ENCODE measurements at places on chromosomes 5 and 9.
A peak's percentile ranks its signal among the peaks of the same experiment; 100 is the strongest.

GRCh38 chr5:108650997-108651396 is 96.7 kb upstream of the FER start:
- DNase-seq, result peak; percentile 60

DNA sequence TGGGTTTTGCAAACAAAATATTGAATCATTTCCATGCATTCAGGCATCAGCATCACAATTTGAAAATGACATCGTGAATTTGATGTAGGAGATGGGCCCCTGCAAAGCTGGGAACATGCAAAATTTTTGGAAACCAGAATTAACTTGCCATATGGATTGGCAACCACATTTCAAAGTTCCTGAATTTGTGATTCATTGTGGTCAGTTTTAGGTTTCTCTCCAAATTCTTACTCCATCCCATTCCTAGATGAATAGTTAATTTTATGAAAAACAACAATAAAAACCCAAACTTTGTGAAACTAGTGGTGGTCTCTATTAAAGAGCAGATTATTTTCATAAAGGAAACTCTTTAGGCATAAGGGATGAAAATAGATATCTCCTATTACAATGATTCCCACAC is 107.8 kb upstream of the SLIT3 start:
- no peak for DNase-seq

DNA sequence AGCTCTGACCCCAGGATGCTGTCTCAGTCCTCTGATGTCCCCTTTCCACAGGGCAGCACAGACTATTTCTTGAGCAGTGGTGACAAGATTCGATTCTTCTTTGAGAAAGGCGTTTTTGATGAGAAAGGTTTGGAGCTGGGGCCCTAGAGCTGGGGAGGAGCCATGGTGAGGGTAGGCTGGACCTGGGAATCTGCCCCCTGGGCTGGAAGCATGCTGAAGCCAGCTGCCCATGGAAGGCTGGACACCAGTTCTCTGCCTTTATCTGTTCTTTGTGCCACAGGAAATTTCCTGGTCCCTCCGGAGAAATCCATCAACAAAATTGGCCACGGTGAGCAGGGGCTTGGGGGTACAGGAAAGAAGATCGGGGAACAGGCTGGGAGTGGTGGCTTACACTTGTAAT is 12.9 kb downstream of the PHYHD1 start:
- DNase-seq, result no peak

DNA sequence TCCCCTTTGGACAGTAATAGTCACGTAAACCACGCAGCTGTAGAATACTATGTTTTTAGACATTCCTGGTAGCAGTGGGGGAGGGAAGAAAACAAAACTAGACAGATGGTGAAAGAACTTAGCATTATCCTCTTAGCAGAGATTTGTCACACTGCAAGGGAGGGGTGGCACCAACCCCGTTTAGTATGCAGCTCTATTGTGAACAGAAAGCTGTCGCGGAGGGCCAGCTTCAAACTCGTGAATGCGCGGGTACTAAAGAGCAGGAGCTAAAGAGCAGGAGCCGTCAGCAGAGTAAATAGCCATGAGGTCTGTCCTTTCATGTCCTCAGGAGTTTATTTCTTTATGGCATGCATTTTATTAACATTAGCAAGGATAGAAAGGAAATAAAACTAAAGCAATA is 141.9 kb upstream of the SLC12A2 start:
- no peak for DNase-seq

DNA sequence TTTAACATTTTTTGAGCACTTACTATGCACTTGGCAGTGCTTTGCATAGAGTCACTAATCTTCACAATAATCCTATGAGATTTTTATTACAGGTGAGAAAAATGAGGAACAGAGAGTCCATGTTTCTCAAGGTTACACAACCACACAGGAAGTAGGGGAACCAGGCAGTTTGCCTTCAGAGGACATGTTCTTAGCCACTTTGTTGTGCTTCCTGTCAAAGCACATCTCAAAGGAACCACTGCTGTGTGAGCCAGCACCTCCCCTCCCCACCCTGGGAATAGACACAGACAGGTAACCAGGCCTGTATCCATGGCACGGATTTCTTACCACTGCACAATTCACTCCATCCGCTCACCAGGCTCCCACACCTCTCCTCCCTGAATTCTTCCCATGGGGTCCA is 6.3 kb upstream of the DNAJB5 start:
- DNase-seq, result no peak

DNA sequence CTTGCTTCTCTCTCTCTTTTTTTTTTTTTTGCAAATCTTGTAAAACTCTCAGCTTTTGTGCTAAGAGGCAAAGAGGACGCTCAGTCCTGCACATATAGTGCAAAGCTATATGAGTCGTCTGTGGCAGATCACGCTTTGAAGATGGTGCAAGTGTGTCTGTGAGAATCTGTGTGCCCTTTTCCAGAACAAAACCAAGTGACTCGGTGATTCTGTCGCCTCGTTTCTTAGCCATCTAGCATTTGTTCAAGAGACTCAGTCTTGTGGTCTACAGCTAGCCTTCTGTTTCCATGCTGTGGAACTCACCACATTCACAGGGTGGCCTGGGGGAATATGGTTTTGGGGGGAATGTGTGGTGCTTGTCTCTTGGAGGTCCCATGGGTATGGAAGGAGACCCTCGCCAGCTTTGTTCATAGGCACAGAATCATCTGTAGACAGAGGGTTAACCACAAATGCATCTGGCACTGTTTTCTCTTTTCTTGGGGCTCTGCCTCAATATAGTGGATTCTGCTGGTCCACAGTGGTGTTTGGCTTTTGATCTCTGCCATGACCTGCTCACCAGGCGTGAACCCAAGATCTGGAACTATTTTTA is 82.1 kb downstream of the C9orf152 start:
- DNase-seq, result no peak

DNA sequence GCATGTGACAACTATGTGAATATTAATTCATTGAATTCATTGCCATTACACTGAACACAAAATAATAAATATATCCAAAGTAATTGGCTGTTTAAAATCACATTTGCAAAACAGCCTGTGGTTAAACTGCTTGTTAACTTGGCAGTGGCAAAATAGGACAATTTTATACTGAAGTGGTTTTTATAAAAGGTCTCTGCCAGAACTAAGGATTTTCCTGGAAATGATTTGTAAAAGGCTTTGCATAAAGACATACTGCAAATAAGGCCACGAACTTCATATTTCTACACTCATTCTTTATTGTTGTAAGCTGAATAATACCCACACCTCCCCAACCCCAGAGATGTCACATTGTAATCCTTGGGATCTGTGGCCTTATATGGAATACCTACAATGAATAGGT is 370.3 kb upstream of the RGMB start:
- DNase-seq, result no peak

- DNase-seq, result peak; percentile 32
These were observed 369.8 kb downstream of the CSNK1G3 start for GRCh38 chr5:123881759-123882244.

- DNase-seq, result peak; percentile 70
These were observed 21.0 kb upstream of the ALDH1B1 start for GRCh38 chr9:38371495-38371894.

- DNase-seq, result no peak
These were observed 4.7 kb upstream of the PLPP7 start for GRCh38 chr9:131284856-131285255.

DNA sequence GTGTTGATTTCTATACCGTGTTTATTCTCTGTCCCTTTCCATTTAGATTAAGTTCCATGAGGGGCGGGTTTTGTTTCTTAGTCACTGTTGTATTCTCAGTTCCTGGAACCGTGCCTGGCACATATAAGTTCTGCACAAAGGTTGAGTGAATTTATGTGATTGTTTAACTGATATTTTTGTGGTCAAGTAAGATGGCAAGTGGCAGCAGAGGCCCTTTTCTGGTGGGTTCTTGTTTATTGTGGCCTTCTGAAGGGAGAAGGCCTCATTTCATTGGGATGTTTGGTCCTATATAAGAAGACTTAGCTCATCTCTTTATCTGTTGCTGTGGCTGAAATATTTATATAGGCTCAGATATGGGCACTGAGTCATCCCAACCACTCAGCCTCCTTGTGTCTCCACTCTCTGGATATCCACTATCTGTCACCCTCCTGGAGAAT is 262.5 kb downstream of the PSAT1 start:
- DNase-seq, result no peak
